Foreskin keratinocyte (primary cell): ENCODE measurements at places on chromosomes 4 and X. TPM values are rescaled to one million over a fixed set of nuclear protein-coding genes. Genes with fewer than 3 reads are reported as not detected.

GLRA2 gene
- not detected in 2 replicates for total RNA-seq

MAGEA6 gene
- not detected in 2 replicates for total RNA-seq

RNF212 gene
- 0.17 and 0.35 TPM in 2 replicates for total RNA-seq

HTN3 gene
- total RNA-seq = not detected in 2 replicates

NEIL3 gene
- 10.1 and 14.2 TPM in 2 replicates for total RNA-seq

UCP1 gene
- not detected in 2 replicates for total RNA-seq

HSD17B10 gene
- total RNA-seq = 111 and 113 TPM in 2 replicates

DCHS2 gene
- not detected in 2 replicates for total RNA-seq

GRCh38 chr4:188370777-188371176 lies 231.5 kb downstream of the TRIML1 start:
- DNase-seq = no peak

DNA sequence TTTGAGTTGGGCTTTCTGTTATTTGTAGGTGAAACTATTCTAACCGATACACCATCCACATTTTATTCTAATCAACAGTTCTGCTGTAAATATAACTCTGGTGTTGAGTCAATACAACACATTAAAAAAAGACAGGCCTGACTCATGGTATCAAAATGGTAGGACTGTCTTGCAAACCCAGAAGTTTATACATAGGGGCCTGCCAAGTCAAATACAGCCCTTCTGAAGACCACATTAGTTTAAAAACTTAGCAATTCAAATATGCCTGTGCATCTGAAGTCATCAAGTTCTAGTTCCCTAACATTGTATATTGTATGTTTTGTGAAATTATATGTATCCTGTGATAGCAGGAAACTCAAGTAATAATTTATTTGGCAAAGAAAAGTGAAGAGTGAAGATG lies 24.4 kb upstream of the PDE5A start:
- no peak for DNase-seq

DNA sequence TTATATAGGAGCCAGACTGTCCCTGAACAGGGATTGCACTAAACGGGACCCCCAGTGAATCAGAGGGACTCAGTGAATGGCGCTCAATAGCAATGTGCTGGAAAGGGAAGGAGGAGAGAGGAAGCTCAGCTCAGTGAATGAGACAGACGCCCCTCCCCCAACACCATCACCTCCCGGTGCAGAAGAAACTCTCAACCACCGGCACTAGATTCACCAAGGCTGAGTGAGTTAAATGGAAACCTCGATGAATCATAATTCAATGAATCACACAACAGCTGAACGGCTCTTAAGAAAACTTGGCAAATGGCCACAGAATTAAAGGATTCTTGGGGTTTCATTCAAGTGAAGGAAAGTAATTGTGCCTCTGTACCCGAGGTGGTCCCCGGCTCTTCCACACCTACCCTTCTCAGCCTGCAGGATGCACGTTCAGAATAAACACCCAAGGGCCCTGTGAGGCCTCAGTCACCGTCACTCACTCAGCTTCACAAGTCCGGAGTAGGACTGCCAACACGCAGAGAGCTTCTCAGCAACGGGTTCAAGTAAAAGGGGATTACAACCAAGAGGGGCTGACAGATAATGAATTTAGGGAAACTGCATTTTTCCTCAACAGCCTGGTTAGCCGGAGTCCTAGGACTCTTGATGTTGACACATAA lies 29.3 kb downstream of the CRMP1 start:
- DNase-seq = peak; percentile 59

DNA sequence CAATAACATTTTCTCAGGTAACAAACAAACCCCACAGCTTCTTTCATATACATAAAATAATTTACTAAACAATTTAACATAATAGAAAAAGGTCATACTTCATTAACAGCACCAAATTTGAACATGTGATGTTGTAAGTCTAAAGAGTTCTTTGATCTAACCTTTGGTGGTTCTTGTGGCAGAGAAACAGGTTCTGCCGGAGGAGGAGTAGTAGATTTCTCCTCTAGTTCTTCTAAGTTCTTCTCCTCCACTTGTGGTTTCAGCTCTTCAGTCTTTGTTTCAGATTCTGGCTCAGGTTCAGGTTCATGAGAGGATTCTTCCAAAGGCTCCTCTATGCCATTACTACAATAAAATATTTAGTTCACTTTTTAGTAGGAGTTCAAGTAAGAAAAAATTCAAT lies 18.3 kb downstream of the G3BP2 start:
- DNase-seq = no peak

DNA sequence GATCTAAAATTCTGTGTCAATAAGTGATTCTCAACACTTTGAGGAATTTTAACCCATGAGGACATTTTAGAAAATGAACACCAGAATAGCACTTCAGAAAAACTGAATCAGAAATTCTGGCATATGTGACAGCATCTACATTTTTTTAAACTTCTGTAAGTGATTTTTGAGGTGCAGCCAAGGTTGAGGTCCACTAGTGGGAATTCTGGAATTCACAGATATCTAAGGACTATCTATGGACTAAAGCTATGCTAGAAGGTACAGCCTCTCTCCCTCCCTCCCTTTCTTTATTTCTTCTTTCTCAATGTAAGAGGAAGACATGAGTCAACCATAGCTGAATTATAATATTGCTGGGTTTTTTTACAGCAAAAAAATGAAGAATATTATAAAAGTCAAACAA lies 508.2 kb upstream of the ATOH1 start:
- DNase-seq = no peak

GRCh38 chr4:27087306-27088045 lies 226.8 kb downstream of the STIM2 start:
- no peak for DNase-seq

GRCh38 chr4:92236877-92237276 lies 66.9 kb upstream of the GRID2 start:
- no peak for DNase-seq

DNA sequence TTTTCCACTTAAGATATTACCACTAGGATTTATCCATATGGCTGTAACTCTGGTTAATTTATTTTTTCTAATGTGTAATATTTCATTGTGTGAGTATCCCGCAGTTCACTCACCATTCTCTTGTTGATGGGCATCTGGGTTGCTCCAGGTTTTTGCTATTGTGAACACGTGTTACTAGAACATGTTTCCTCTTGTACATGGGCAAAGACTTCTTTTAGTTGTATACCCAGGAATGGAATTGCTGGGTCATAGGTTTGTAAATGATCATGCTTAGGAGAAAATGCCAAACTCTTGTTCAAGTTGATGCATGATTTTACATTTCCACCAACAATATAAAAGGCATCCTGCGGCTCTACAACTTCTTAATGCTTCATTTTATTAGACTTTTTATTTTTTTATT lies 26.8 kb downstream of the SYNPO2 start:
- DNase-seq = peak; percentile 94

DNA sequence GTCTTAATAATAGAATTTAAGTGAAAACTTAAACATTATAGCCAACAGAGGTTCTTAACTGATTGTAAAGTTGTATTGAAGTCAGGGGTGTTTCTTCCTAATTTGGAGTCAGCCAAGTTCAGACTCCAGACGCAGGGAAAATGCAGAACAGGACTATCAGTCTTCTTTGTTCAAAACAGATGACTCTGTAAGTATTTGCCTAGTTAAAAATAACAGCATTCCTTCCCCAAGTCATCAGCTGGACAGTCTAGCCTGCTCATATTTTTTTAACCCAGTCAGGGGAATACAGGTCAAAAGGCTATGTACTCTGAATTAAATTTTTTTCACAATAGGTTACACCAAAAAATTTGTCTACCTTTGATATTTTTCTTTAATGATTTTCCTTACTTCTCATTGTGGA lies 73.8 kb upstream of the DCLK2 start:
- no peak for DNase-seq
